ENCODE measurements at places on chromosomes 12 and 14.

DNA sequence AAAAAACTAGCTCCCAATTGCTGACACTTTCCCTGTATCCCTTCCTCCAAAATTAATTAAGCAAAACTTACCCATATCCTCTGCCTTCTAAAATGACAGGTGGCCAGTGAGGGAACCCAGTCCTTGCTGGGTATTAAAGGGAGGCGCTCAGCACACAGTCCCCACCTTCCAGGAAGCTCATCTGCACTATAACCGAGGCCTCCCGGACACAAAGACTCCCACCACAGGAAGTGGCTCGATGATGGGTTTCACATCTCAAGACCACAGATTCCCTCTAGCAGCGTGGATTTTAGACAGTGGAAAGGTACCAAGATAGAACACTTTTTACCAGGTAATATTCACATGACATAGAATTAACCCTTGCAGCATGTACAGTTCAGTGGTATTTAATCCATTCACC, 126.8 kb upstream of the NCOR2 start:
- DNase-seq: no peak
- peaks cover 7% of the 10 kb centered on the region for H3K27me3 ChIP-seq
- no peaks in the 10 kb centered on the region for H3K36me3 ChIP-seq
- no peak overlapping the region for H3K4me3 ChIP-seq
- peaks cover 2% of the 10 kb centered on the region for H3K4me1 ChIP-seq

- no peaks in the 10 kb centered on the region for H3K36me3 ChIP-seq
- no peaks in the 10 kb centered on the region for H3K27me3 ChIP-seq
- H3K4me1 ChIP-seq: no peaks in the 10 kb centered on the region
- no peak overlapping the region for H3K4me3 ChIP-seq
- DNase-seq: no peak
Observed at GRCh38 chr12:23930599-23930998, 18.9 kb downstream of the SOX5 start.

GRCh38 chr14:77055306-77055705, 26.8 kb upstream of the IRF2BPL start:
- H3K4me1 ChIP-seq: peaks cover 10% of the 10 kb centered on the region
- H3K4me3 ChIP-seq: no peak overlapping the region
- no peaks in the 10 kb centered on the region for H3K27me3 ChIP-seq

- no peak overlapping the region for H3K4me3 ChIP-seq
- no peak for DNase-seq
- H3K27ac ChIP-seq: no peak overlapping the region
- H3K36me3 ChIP-seq: no peaks in the 10 kb centered on the region
- H3K4me1 ChIP-seq: no peaks in the 10 kb centered on the region
- H3K27me3 ChIP-seq: no peaks in the 10 kb centered on the region
Observed at GRCh38 chr14:36816481-36816880, 154.8 kb downstream of the PAX9 start.

DNA sequence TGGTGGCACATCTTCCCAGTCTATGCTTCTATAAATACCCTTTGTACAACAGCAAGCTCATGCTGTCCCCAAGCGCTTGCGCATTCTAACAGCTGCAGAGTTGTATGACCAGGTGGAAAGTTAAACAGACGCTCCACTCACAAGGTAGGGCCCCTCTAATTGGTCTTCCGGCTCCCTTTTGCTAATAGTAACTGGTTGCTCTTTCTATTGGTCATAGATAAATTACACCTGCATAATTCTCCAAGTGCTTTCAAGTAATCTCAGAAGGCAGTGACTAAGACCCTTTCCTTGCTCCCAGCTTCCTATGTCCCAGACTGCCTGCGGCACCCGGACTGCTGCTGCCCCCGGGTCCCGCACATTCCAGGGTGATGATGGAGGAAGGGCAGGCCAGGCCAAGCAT, 6.1 kb upstream of the TSPAN9 start:
- no peak overlapping the region for H3K27ac ChIP-seq
- H3K4me1 ChIP-seq: peaks cover 3% of the 10 kb centered on the region
- peak; percentile 48 for DNase-seq
- no peak overlapping the region for H3K4me3 ChIP-seq
- no peaks in the 10 kb centered on the region for H3K27me3 ChIP-seq

DNA sequence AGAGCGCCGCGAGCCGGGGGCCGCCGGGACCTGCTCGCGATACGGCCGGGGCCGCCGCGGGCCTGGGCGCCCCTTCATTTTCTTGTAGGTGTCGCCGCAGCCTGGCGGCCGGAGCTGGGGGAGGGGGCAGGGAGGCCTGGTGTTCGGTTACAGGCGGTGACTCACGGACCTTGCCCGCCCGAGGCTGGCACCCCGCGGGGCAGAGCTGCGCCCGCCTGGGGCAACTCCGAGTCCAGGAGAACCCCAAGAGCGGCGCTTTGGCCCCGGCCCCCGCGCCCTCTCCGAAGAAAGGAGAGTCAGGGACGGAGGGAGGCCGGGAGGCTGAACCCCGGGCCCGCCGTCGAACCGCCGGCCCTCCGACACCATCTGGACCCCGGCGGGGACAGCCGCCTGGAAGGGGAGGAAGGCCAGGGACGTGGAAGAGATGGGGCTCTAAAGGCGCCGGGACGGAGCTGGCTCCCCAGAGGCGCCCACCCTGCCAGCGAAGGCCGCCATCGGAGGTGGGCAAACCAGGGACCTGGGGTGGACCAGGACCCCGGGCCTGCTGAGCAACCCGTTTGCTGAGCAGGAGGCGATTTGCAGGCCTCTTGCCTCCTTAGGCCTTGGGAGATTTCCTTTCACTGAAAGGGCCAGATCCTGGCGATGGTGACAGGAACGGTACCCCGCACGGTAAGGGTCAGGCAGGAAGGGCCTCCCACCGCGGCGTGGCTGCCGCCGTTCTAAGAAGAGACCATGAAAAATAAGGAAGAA, 843 bp upstream of the NUAK1 start:
- peaks cover 18% of the 10 kb centered on the region for H3K4me1 ChIP-seq
- no peaks in the 10 kb centered on the region for H3K27me3 ChIP-seq
- DNase-seq: peak; percentile 82
- peak overlapping the region; percentile 74 for H3K4me3 ChIP-seq

DNA sequence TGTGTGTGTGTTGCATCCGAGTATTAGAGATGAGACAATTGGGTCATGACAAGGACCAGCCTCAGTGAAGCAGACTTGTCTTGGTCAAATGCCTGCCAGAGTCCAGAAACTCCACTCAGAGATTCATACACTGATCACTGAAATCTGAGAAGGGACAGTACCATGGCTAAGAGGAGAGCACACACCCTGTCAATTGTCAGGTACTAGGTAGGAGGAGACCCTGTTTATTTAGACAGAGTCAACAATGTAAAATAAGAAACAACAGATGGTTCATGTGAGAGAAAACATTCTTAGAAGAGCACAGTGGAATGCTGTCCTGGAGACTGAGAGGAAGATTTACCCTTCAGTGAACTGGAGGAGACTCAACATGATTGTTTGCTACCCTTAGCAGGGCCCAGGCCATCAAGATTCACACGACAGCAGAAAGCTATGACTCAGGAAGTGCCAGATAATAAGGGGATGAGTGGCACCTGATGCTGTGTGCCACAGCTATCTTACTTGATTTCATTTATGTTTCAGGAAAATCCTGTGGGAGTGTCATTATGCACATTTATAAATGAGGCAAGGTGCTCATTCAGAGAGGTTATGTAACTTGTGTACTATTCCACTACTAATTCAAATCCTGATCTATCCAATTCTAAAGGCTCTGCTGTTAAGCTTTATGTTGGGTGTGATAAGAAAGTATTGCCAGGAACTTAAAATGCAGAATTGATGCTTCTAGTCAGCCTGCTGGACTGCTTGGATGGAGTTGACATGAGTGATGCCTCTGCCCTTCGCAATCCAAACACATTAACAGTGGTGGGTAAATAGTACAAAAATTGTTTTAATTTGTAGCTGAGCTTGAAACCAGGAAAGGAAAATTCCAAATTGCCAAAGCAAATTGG, 136.6 kb upstream of the NEDD1 start:
- DNase-seq: no peak
- H3K4me1 ChIP-seq: no peaks in the 10 kb centered on the region
- H3K27ac ChIP-seq: no peak overlapping the region
- no peaks in the 10 kb centered on the region for H3K36me3 ChIP-seq

- DNase-seq: no peak
- no peaks in the 10 kb centered on the region for H3K27me3 ChIP-seq
- H3K4me1 ChIP-seq: no peaks in the 10 kb centered on the region
- no peak overlapping the region for H3K4me3 ChIP-seq
- peaks cover 13% of the 10 kb centered on the region for H3K36me3 ChIP-seq
Observed at GRCh38 chr12:104355630-104356029, 52.1 kb downstream of the EID3 start.

DNA sequence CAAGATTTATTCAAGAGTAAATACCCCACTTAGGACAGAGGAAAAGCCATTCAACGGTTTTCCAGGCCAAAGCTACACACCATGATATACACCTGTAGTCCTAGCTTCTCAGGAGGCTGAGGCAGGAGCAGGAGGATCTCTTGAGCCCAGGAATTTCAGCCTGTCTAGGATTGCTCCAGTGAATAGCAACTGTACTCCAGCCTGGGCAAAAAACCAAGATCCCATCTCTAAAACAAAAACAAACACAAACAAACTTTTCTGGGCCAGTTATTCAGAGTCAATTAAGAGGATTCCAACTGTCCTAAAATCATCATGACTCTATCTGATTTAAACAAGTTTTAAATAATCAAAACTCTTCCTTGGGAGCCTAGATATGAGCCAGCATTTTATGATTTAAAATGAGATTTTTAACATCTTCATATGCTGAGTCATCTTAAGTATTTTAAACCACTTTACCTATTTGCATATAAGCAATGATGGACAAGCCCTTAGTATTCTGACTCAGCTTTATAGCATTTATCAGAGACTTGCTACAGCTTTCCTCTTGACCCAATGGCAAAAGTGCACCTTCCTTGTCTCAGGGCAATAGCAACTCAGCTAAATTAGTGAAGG, 77.1 kb downstream of the KCNMB4 start:
- peak; percentile 58 for DNase-seq
- no peaks in the 10 kb centered on the region for H3K27me3 ChIP-seq
- H3K4me3 ChIP-seq: no peak overlapping the region
- no peaks in the 10 kb centered on the region for H3K4me1 ChIP-seq

DNA sequence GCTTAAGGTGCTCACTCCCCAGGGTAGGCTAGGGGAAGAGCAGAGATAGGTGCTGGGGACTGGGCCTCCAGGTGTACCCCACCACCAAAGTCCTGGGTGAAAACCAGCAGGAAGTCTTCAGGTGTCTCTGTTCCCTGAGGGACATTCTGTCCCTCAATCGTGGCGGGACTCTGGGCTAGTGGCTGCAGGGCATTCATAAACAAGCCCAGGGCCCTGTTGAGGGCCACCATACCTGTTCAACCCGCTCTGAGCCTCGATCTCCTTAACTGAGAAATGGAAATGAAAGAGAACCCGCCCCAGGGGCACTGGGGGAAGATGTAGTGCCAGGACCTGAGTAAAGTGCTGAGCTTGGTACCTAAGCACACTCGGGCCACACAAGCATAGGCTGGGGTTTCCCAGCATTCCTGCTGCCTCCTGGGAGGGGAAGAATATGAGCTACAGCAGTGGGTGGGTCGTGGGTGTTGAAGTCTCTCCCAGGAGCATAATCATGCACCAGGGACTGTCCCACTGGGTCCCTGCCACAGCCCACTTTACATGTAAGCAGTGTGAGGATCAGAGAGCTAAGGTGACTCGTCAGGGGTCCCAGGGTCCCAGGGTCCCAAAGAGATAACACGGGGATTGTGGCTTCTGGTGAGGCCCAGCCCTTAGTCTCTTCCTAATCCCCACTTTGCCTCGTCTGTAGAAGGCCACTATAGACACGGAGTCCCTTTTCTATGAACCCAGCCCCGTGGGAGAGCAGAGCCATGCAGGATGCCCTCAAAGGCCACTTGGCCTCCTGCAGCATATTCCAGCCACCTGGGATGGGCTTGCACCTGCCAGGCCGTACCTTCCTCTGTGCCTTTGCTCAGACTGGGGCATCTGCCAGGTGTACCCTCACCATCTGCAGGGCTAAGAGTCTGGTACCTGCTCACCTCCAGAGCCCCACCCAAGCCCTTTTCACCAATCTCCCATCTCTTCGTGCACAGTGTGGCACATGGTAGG, 14.4 kb downstream of the FAM222A start:
- no peak overlapping the region for H3K4me3 ChIP-seq
- H3K4me1 ChIP-seq: no peaks in the 10 kb centered on the region
- H3K27me3 ChIP-seq: peaks cover 2% of the 10 kb centered on the region
- no peak for DNase-seq
- H3K36me3 ChIP-seq: no peaks in the 10 kb centered on the region

- no peaks in the 10 kb centered on the region for H3K4me1 ChIP-seq
- no peaks in the 10 kb centered on the region for H3K36me3 ChIP-seq
- no peaks in the 10 kb centered on the region for H3K27me3 ChIP-seq
- H3K4me3 ChIP-seq: no peak overlapping the region
- DNase-seq: no peak
Observed at GRCh38 chr12:110860833-110861296, 14.1 kb downstream of the CCDC63 start.

- H3K36me3 ChIP-seq: no peaks in the 10 kb centered on the region
- no peaks in the 10 kb centered on the region for H3K4me1 ChIP-seq
- no peaks in the 10 kb centered on the region for H3K27me3 ChIP-seq
- DNase-seq: no peak
- H3K4me3 ChIP-seq: no peak overlapping the region
Observed at GRCh38 chr12:104207416-104208205, 8.0 kb upstream of the TXNRD1 start.

DNA sequence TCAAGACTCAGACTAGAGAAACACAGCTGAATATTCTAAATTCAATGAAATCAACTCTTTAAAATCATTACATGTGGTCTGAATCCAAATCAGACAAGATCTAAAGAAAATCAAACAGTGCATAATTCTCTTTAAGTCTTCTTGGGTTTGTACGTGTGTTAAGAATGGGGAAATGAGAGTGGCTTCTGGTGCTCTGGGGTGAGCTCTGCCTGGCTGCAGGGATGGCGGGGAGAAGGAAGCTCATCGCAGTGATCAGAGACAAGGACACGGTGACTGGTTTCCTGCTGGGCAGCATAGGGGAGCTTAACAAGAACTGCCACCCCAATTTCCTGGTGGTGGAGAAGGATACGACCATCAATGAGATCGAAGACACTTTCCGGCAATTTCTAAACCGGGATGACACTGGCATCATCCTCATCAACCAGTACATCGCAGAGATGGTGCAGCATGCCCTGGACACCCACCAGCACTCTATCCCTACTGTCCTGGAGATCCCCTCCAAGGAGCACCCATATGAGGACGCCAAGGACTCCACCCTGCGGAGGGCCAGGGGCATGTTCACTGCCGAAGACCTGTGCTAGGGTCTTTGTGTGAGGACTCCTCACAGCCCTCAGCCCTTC, 20.9 kb downstream of the SENP1 start:
- H3K36me3 ChIP-seq: peaks cover 8% of the 10 kb centered on the region
- H3K27ac ChIP-seq: no peak overlapping the region
- H3K4me1 ChIP-seq: no peaks in the 10 kb centered on the region
- H3K4me3 ChIP-seq: no peak overlapping the region

DNA sequence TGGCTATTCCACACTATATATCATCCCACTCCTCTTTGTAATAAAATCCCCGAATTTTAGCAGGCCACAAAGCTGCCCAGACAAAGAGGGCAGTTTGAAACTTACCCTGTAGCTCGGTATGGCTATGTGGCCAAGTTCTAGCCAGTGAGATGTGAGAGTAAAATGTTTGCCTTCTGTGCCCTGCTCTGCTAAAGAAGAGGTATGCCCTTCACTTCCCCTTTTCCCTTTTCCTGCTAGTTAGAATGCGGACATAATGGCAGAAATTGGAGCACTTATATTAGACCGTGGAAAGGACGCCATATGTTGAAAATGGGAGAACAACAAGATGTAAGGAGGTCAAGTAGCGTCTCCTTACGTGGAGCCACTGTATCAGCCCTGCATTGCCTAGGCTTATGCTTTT, 11.5 kb upstream of the CCDC91 start:
- no peaks in the 10 kb centered on the region for H3K36me3 ChIP-seq
- no peaks in the 10 kb centered on the region for H3K4me1 ChIP-seq
- no peak for DNase-seq
- no peaks in the 10 kb centered on the region for H3K27me3 ChIP-seq

All from fibroblast of lung (primary cell).